Fibroblast of skin of right biceps (primary cell): ENCODE measurements at places on chromosomes 2 and 18.

GRCh38 chr2:189285962-189286645 is 106.5 kb upstream of the COL5A2 start:
- DNase-seq, result peak; percentile 96

GRCh38 chr2:182625814-182626213 is 90.2 kb upstream of the DNAJC10 start:
- DNase-seq, result no peak

DNA sequence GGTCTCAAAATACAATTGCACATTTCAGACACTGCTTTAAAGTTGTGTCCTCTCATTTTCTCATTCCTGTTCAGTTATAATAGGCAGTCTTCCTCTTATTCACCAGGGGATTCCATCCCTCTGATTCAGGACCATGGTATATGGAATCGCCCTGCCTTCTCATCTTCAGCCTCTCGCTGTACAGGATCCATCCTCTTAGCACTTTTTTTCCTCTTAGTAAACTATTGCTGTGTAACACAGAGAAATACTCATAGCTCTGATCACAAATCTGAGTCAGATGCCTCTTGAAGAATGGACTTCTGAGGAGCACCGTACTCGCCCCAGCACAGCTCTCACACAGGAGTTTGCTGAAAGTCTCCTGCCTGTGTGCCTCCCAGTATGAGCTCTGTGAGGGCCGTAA is 11.3 kb downstream of the RMP24 start:
- peak; percentile 95 for DNase-seq

DNA sequence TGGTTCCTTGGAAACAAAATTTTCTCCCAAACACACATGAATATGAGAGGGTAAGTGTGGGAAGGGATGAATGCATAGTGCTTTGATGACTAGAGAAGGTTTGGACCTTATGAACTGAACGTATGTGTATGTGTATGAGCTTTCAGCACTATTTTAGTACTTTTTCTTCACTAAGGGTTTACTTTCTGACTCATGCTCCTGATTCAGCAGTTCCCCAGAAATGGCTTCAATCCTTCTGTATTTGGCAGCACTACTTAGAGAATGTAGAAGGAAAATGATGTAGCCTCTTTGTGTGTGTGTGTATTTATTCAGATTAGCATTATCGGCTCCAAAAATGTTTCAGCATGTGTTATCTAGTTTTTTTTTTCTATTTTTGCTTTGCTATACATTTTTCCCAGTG is 22.2 kb downstream of the KCNJ3 start:
- peak; percentile 45 for DNase-seq

DNA sequence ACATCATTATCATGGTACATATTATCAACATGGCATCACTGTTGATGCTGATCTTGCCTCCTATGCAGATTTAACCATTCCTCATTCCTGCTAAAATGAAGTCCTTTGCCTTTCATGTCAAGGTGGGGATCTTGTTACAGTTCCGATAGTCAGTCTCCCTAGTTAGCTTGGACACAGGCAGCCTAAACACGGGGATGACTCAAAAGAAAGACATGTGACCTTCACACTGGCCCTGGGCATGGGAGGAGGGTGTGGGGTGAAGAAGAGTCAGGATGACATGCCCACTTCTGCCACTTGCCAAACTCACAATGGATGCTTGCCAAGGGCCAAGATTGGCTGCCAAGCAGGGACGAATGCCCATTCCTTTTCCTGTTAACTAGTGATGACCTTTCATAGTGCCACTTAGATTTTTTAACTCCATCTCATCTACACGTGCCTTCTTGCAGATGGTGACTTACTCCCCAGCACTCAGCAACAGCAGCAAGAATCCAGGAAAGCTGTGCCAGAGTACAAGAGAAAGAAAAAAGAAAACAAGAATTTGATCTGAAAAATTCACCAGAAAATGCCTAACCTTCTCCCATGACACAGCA is 13.9 kb upstream of the SLC1A4 start:
- DNase-seq, result peak; percentile 66

DNA sequence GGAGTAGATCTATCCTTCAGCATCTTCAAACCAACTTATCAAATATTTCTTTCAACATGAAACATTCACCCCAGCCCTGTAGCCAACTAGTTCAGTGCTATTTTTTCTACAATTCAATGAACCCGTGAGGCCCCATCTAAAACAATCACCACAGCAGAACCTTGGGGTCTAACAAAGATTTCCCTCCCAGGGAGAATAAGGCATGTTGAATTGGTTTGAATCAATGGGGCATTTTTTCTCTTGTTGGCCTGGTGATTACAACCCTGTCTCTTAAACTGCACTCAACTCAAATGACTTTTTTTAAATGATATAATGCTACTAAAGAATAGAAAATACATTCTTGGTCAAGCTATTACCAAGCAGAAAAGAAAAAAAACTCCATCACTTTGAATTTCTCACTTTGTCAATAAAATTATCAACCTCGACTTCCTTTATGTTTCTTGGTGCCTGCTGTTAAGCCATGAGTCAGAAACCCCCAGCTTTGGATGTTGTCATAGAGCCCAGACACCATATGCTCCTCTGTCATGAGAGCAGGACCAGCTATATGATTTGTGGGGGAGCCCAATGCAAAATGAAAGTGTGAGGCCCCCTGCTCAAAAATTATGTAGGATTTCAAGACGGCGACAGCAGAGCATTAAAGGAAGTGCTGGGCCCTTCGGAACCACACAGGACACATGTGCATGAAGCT is 282.4 kb downstream of the MEIS1 start:
- DNase-seq, result peak; percentile 79

GRCh38 chr2:223837287-223838061 is at the start of gene AP1S3:
TSS of gene AP1S3 (minus strand) at chr2:223837582. CDS start at chr2:223837450, 132 bp downstream.
- DNase-seq, result peak; percentile 44

DNA sequence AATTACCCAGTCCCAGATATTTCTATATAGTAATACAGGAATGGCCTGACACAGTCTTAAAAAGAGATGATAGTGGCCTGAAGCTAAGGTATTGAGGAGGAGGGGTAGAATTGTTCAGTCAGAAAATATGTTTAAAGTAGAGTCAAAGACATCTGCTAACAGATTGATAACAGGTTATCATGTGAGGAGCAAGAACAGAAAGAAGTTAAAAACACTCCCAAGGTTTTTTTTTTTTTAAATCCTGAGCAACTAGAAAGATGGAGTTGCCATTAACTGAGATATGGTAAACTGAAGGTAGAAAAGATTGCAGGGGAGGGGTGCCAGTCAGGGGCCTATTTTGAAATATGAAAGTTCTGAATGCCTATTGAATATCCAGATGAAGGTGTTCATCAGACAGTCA is 43.1 kb downstream of the SP3 start:
- DNase-seq, result no peak

GRCh38 chr18:26618135-26618534 is 69.8 kb upstream of the KCTD1 start:
- DNase-seq, result no peak

DNA sequence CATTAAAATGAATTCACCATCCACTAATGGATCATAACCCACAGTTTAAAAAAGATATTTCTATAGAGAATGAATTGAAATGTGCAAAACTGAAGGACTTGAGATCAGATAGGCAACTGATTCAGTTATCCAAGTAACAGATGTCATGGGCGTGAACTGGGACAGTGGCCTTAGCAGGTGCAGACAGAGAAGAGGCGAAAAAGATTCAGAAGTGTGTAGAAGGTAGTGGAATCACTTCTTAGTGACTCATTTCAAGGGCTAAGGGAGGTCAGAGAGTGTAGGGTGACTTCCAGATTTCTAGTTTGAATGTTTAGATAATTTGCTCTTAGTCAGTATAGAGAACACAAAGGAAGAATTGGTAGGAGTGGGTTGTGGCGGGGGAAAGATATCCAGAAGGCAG is 79.7 kb downstream of the EHBP1 start:
- no peak for DNase-seq

GRCh38 chr2:134406311-134406710 is 152.4 kb downstream of the MGAT5 start:
- no peak for DNase-seq

- DNase-seq, result no peak
These were observed 36.1 kb downstream of the ZRANB3 start for GRCh38 chr2:135494917-135495316.

DNA sequence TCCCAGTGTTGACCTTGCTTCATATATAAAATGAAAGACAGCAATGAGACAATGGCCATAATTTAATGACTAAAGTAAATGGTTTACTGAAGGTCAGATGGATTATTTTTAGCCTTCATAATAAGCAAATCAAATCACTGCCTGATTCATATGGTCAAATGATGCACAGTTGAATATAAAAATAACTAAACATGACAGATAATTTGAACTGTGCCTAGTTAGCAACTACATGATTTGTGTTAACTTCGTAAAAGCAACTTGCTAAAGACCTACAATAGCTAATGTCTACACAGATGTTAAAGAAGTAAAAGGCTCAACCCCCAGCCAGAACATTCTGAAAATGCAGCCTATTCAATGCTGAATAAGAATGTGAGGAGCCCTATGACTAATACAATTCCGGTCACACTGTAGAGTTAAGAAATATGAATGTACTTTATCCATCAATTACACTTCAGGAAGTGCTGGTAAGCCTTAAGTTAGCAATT is 590.8 kb upstream of the CDH2 start:
- DNase-seq, result peak; percentile 84

DNA sequence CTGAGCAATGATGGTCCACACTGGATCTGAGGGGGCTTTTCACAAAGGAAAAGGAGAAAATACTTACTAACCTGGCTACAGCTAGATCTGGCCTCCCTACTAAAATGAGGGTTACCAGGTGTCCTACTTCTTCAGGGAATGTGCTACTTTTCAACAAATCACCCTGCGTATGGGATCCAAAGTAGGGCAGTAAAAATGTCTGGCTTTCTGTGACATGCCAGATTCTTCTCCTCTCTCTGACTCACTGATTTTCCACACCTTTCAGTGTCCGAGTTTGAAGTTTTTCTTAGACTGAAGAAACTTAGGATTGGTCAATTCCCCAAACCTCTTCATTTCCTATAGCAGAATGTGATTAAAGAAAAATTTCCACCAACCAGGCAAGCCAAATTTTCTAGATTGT is 71.2 kb downstream of the SLC8A1 start:
- no peak for DNase-seq

DNA sequence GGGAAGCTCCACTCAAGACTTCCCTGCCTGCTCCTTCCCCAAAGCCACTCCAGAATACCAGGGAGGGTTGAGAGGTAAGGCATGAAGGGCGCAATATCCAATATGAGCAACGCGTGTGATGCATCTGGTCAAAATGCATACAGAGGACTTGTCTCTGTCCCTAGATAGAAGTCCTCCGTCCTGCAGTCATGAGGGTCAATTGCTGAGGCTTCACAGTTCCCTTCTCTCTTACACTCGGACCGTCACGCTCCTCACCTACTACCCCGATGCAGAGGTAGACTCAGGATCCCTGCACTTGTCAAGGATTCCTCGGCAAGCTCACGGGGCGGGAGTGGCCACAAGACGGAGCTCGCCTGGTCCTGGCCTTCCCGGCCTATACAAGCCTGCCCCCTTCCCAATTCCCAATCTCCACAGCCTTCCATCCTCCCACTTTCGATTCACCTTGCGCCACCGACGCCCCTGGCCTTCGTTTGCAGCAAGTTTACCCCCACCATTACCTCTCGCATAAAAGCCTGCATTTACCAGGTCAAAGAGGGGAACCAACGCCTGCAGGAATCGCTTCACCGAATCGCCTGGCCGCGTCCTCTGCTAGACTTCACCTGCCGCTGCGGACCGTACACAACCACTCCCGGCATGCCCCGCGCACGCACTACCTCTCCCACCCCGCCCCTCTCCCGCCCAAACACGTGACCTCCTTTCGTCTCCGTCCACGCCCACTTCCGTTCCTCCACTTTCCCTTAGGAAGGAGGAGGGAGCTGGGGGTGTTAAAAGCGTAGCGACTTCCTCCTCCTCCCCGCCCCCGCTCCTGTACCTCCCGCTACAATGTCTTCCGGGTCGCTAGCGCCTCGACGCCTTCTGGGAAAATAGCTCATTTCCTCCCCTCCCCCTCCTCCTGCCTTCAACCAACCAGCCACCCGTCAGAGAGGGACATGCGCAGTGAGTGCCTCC is at the start of gene ORC4:
Gene ORC4, minus strand, starts transcription at position 627 of the 948 bp plus-strand sequence. CDS start 44,779 bp downstream, outside the sequence.
- DNase-seq, result peak; percentile 100

- DNase-seq, result peak; percentile 33
These were observed 111.6 kb upstream of the DNMT3A start for GRCh38 chr2:25453199-25453905.

DNA sequence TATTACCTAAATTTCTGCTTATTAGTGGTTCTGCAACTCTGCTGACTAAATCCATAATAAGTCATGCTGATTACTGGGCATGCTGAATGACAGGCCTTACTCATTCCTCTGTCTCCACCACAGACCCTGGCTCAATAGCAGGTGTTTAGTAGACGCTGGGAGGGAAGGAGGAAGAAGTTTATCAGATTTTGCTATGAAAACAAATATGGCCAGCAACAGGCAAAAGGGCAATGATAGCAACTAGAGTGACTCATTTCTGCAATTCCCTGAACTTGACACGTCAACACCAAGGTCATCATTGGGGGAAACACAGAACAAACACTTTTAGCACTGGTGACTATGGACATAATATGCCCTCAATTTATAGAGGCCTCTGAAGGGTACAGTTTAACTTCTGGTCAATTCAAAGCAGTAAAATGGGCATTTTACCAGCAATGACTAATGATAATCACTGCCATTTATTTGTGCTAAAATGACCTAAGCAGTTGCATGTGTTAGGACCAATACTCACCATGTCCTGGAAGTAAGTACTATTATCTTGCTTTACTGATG is 35.2 kb downstream of the TMEM163 start:
- DNase-seq, result no peak

GRCh38 chr2:239372835-239373234 is 28.0 kb downstream of the HDAC4 start:
- DNase-seq, result no peak

DNA sequence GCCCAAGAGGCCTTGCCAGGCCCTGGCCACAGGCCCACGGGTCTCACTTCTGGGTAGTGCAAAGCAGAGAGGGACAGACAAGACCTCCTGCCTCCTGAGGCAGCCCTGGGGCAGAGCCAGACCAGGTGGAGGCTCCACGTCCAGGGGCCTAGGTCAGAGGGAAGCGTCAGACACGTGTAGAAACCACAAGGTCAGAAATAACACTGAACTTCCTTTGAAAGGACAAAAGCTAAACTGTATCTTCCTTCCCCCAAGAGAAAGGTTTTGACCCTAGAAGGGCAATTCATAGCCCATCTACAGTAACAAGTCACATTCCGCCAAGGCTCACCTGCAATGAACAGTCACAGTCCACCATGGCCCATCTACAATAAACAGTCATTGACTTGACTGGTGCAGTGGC is 17.9 kb downstream of the SDC1 start:
- DNase-seq, result no peak

GRCh38 chr2:37500031-37500430 is 155.6 kb downstream of the QPCT start:
- peak; percentile 81 for DNase-seq

DNA sequence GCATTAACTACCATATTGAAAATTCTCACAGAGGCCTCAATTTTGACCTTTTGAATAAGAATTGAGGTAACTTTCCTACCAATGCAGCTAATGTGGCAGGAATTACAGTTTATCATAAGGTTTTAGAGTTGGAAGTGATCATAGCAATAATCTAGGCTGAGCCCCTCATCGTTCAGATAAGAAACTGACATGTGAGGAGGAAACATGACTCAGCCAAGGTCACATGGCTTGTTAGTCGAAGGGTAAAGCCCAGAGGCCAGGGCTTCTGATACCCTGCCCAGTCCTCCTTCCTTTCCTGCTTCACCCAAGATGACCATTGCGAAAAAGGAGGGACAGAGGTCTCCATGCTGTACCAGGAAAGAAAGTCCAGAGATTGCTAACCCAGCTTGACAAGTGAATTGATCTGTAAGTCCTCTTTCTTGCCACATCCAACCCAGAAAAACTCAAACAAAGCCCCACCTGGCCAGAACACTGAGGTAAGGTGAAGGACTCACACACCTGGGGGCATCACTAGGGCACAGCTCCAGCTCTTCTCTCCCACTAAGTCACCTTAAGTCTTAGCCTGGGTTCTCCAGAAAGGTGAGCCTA is 174.8 kb downstream of the EN1 start:
- DNase-seq, result no peak
